ENCODE measurements at places on chromosomes 2 and 18.

DNA sequence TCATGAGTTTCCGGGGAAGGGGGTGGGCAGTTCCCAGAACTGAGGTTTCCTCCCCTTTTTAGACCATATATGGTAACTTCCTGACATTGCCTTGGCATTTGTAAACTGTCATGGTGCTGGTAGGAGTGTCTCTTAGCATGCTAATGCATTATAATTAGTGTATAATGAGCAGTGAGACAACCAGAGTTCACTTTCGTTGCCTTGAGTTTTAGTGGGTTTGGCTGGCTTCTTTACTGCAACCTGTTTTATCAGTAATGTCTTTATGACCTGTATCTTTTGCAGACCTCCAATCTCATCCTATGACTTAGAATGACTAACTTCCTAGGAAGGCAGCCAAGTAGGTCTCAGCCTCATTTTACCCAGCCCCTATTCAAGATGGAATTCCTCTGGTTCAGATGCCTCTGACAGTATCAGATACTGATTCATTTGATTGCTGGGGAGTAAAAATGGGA is 447.3 kb downstream of the XIRP2 start:
- no peak for DNase-seq

DNA sequence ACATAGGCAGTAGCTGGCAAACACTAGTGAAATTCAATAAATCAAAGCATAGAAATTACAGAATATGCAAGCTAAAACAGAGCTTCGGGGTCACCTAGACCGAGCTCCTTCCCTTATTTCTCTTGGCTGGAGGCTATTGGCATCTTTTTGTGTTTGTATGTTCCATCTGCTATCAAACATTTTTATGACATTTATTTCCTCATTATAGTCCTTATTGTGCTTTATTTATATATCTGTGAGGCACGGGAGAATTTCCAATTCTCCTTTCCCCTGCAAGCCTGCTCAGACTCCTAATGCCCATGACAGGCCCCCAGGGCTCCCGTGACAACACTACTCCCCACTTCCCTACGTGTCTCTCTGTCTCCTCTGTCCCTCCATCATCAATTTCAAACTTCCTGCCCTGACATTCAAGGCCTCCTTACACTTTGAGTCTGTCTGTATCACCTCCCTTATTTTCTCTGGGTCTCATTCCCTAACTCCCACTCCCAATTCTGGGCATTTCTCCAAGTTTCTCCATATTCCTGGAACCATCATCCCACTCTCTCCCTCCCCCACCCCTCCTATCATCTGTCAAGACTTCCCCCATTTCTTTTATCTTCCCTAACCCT is 316.9 kb downstream of the OSR1 start:
- no peak for DNase-seq

DNA sequence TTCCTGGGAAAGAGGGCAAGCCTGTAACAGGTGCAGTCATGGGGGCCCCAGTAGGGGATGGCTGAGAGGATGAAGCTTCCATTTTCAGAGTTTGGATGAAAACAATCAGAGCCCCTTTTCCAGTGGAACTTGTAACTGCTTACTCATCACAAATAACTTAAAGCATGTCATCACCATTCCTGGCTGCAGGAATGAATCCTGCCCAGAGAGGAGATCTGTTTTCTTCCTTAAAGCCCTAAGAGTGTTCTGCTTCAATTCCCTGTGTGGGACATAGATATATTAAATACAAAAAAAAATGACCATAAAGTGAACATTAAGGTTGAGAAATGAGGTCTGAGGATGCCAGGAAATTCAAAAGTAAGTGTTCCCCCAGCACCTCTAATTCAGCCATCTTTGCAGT is 183.4 kb upstream of the MEIS1 start:
- DNase-seq: no peak

- DNase-seq: no peak
These were observed 544.3 kb downstream of the ZNF804A start for GRCh38 chr2:185142677-185143076.

DNA sequence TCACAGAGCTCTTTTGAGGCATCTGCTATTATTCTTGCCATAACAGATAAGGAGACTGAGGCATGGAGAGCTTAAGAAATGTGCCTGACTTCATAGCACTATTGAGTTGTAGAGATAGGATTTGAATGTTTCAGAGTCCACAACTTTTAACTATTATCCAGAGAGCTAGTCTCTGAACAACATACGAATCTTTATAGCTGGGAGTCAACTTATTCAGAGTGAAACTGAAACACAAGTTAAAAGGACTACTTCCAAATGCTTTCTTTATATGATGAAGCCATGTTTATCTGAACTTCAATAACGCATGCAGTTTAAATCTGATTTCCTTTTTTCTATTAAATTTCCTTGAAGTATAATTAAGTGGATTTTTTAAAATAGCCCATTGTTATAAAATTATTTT is 268.8 kb downstream of the IKZF2 start:
- no peak for DNase-seq

DNA sequence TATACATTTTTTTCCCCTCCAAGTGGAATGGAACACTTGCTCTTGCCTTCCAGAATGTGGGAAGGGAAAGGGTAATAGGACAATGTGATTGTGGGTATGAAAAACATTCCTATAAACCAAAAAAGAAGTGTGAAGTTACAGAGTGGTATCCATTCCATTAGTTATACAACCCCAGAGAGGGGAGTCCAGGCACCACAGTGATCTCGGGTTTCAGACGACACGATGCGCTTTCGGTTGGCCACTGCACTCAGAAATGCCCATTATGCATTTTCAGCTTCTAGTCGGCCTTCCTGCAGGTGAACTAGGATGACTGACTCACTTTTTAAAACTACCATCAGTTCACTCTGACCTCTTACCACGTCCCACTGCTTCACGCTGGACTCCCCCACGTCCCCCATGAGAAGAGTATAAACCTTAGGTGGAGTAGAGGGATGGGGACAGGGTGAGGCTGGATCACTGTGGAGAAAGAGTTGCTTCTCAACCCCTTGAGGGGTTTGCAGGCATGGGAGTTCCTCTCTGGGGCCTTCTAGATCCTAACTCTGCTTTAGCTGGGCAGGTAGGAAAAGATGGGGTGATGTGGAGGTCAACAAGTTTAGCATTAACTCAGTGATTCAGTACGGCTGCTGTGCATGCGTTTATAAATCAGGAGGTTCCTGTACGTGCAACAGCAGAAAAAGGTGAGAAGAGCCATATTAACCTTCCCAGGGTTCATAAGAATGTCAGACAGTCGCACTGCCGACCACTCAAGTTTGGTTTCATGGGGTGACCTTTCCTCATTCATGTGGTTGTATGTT is 50.5 kb downstream of the ZNF532 start:
- DNase-seq: no peak

DNA sequence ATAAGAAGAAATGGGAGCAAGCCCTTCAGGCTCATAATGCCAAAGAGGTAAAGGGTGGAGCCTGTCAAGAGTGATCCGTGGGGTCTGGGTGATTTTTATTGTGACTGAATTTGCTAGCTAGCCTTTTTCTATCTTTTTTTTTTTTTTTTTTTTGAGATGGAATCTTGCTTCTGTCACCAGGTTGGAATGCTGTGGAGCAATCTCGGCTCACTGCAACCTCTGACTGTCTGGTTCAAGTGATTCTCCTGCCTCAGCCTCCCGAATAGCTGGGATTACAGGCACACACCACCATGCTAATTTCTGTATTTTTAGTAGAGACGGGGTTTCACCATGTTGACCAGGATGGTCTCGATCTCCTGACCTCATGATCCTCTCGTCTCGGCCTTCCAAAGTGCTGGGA is 29.1 kb downstream of the DRC1 start:
- no peak for DNase-seq

DNA sequence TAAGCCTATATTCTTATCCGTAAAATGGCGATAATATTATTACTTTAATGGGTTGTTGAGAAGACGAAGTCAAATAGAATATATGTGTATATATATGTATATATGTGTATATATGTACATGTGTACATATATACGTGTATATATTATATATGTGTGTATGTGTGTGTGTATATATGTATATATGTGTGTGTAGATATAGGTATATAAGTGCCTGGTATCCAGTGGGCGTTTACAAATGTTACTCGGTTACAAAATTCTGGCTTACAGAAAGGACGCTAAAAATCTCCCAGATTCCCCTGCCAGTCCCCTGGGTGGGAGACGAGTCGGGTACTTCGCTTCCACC is 295 bp upstream of the MTX2 start:
- DNase-seq: no peak

DNA sequence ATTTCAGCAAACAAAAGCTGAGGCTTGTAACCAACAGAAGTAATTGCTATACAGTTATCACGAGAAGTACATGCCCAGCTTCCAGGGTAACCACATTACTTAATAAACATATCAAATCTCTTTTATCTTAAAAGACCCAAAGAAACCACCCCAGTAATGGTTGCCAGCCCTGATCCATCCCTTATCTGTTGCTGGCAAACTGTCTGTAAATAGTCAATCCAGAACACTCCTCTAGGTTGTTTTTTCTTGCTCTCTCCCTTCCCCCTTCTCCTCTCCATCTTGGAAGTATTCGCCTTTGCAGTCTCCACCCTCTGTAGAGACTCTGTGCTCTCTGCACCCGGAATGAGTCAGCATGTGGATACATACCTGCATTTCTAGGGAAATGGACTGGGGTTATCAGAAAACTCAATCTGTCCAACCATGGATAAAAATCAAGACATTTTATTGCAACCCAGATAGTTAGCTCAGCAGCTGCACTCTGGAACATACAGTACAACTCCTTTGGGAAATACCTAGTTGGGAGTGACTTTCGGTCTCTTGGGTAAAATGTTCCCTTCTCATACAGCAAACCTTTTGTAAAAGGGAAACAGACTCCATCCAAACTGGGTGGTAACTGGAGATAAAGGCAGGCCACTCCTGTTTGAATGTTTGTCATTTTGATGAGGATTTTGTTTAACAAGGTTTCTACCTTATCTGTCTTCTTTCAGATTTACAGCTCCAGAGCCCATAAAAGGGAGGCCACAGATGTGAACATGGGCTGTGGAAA is 123.5 kb upstream of the FOSL2 start:
- no peak for DNase-seq

DNA sequence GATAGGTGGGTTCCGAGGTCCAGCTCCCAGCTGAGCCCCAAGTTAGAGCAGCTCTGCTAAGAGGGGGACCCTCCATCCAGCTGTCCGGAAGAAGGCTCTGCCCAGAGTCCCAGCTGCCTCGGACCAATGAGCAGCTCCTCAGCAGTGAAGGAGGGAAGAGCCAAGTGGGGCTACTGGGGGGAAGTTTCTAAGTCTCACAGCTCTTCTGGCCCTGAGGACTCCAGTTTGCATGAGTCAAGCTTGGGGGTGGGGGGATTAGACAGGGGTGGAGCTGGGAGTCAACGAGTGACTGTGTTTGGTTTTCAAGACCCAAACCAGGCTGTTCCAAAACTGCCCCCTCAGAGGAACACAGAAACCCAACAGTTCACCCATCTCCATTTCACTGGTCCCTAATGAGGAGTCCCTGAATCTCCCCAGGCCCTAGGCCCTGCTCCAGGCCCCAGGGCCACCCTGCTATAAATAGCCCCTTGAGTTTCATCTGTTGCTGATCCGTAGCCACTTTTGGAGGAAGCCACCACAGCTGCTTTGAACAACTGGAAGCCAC is 100.9 kb downstream of the TNS1 start:
- DNase-seq: no peak

GRCh38 chr2:10174173-10174572 is 51.6 kb downstream of the RRM2 start:
- DNase-seq: no peak

DNA sequence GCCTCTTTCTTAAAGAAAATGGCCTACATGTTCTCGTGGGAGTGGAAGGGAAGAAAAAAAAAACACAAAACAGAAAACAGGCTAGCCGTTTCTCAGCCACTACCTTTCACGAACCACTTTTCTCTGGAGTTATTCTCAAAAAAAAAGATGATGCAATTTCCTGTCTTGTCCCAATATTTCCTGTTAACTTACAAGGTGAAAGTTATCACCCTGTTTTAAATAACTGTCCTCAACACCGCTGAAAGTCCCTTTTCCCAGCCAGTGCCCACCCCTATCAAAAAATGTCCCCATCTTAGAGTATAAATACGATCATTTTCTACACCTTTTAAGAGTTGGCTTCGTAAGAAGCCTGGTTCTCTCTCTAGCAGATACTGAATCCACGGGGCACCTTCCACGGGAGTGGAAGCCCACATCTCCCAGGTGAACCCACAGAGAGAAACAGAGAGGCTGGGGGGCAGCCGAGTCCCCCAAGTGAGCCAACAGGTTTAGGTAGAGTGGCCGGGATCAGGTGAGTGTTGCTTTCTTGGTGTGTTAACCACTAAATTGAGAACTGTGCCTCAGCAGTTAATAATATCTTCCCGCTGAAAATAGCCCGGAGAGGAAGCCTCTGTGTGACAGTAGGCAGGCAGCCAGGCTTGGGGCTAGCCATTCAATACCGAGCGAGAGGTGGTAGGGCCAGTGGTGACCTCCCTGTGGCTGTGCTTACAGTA is 15.9 kb downstream of the SMAD7 start:
- no peak for DNase-seq

- no peak for DNase-seq
These were observed 329.3 kb downstream of the TXNL1 start for GRCh38 chr18:56309104-56309503.

DNA sequence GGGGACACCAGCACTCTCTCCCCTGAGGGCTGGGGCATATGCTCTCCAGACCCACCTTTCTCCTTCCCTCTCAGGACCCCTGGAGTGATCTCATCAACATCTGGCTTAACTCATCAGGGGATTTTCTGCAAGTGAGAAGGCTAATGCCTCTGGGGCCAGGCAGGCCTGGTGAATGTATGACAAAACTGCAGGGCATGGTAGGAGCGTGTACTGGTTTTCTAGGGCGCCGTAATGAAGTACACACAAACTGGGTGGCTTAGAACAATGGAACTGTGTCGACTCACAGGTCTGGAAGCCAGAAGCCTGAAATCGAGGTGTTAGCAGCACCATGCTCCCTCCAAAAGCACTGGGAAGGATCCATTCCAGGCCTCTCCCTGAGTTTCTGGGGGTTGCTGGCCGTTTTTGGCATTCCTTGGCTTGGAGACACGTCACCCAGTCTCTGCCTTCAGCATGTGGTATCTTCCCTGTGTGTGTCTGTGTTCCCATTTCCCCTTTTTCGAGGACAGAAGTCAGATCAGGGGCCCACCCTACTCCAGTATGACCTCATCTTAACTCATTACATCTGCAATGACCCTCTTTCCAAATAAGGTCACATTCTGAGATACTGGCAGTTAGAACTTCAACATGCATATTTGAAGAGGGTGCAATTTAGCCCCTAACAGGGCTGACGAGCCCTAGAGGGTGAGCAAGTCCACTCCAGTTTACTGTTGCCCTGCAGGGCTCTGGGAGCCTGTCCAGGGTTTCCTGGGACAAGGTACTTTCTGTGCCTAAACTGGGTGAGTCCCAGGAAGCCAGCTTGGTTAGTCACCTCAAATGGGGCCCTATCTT is 45.5 kb upstream of the CAB39 start:
- DNase-seq: no peak

GRCh38 chr2:134319596-134320254 is 65.9 kb downstream of the MGAT5 start:
- no peak for DNase-seq

Data from smooth muscle cell of the brain vasculature (primary cell).